ENCODE measurements at places on chromosomes 11 and 22. TPM values are rescaled to one million over a fixed set of nuclear protein-coding genes. Genes with fewer than 3 reads are reported as not detected.

- DNase-seq, result no peak
Observed at GRCh38 chr11:29161191-29161590, 855.6 kb downstream of the KCNA4 start.

Gene IGSF9B
- 5.5 TPM for total RNA-seq

Gene TREH
- total RNA-seq, result not detected

DNA sequence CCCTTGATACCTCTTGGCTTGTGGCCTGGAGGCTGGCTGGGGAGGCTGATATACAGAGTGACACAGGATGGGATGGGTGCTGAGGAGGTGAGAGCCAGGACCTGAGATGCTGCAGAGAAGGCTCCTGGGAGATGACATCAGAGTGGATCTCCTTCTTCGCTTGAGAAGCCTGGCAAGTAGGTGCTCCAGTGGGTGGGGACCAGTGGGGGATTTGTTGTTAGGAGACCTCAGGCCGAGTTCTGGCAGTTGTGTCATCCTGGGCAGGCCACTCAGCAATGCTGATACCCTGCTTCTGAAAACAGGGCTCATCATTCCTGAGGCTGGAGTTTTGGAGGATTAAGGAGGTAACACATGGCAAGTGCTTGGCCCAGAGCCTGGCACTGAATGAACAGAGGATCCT lies 1.9 kb upstream of the NDUFV1 start:
- DNase-seq, result no peak

DNA sequence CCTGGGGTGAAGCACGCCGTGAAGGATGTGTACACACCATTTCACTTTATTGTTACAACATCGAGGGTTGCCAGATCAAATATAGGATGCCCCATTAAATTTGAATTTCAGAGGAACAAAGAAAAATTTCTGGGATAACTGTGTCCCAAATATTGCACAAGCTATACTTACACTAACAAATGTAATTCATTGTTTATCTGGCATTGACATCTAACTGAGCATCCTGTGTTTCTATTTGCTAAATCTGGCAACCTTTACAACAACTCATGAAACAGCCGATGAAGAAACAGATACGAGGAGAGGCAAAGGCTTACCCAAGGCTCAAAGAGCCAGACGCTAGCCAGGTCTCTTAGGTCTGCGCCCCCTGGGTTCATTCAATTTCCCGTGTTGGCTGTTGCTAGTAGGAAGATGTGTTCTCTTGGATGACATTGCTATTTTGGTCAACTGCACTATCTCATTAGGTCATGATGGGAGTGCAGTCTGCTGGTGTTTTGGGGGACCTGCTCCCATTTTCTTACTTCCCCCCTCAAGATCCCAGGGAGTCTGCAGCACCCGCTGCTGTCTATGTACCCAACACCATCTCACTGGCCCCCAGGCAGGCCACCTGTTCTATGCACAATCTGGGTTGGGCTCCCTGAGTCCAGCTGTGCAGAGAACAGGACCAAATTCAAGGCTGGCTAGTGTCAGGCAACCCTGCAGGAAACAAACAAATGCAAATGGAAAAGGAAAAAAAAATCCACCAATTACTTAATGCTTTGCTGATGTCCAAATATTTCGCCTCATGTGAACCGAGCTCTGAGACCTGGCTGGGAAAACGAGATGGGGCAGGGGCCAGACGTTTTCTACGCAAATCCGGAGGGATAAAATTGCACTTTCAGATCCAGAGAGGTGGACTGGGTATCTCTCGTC lies 560.9 kb downstream of the MIAT start:
- no peak for DNase-seq
